ENCODE measurements at places on chromosomes 2 and 18. TPM values are rescaled to one million over a fixed set of nuclear protein-coding genes. Genes with fewer than 3 reads are reported as not detected.

RPRM gene
- total RNA-seq: not detected

- DNase-seq: no peak
These were observed 8.3 kb downstream of the ZNF385B start for GRCh38 chr2:179853108-179853507.

- no peak for DNase-seq
These were observed 1.5 kb downstream of the ACTR3 start for GRCh38 chr2:113891265-113891959.

GRCh38 chr2:18745431-18746272 is 156.3 kb upstream of the NT5C1B start:
- DNase-seq: no peak

- no peak for DNase-seq
These were observed 88.6 kb downstream of the SLC5A7 start for GRCh38 chr2:108074946-108075345.

- no peak for DNase-seq
These were observed 73.0 kb downstream of the NCKAP5 start for GRCh38 chr2:133495226-133495625.

DNA sequence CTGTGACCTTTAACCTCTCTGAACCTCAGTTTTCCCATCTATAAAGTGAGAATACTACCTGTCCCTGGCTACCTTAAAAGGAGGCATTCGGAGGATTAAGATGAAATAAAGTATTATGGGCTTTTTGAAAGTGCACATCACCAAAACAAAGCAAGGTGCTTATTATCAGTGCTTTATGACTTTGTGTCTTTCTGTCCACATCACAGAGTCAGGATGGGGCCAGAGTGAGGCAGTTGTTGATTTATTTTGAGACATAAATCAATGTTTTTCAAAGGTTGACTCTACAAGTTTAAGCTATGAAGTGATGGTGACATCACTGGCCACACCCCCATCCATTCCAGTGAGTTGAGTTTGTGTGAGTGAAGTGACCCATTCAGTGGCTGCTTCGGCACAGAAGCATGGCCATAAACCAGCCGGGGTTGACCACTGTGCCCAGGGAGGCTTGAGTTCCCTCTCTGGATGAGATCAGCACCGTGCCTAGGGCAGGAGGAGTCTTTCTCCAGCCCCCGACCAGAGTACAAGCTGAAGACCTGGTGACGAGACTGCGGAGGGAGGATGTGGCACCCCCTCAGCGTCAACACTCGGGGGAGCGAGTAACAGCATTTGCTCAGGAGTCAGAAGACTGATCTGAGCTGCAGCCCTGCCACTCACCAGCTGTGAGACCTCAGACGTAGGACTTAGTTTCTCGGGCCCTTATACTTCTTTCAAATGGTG is 89.0 kb upstream of the PPP1CB start:
- peak; percentile 63 for DNase-seq

NXPH2 gene
- not detected for total RNA-seq

GRCh38 chr2:18519914-18520450 is 40.5 kb downstream of the RDH14 start:
- DNase-seq: no peak

DNA sequence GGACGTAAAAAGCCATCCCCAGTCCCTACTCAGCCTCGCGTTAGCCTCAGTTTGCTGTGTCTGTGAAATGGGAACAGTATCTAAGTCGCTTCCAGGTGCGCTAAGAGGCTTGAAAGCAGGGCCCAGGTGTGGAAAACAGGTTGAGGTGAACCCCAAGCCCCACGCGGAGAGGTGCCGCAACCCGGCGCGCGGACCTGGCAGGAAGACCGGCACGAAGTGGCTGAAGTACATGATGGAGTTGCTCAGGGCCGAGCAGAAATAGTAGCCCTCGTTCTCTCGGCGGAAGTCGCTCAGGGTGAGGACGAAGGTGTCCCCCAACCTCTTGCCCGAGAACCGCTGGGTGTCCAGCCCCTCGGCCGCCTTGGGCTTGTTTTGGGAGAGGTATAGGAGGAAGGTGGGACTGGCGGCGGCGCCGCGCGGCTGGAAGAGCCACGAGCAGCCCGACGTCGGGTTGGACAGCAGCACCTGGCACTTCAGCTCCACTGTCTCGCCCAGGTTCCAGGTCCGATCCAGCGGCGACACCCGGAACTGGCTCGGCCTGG is 508 bp downstream of the CD8A start:
- DNase-seq: no peak

DNA sequence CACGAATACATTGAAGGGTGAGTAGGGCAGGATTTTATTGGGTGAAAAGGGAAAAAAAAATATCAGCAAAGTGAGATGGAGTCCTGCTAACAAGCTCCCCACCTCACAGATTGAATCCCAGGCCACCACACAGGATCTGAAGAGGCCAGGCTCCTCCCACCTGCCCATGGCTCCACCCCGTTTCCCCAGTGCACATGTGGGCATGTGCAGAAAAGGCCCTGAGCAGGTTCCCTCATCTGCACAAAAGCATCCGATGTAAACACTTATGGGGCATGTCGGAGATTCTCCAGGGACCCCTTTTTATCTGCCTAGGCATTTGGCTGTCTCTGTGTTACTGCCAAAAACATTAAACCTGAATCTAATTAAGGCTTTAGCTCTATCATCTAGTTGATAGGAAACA is 35.2 kb downstream of the SKA1 start:
- no peak for DNase-seq

DNA sequence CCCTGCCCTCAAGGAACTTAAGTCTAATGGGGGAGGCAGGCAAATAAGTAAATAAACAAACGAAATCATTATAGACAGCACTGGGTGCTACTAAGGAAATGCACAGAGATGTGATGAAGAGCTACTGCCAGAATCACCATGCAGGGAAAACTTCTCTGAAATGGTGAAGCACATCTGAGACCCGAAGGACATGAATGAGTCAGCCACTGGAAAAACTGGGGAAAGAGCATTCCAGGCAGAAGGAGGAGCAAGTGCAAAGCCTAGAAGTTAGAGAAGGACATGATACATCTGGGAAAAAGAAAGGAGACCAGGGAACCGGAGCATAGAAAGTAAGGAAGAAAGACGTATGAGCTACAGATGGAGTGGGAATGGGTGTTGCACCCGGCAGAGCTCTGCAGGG is 56.8 kb downstream of the TGFA start:
- DNase-seq: no peak

Data from right cardiac atrium (tissue), 5 donors.